HCT116 (cell line): ENCODE measurements at places on chromosomes 4 and X. TPM values are rescaled to one million over a fixed set of nuclear protein-coding genes. Genes with fewer than 3 reads are reported as not detected.

DNA sequence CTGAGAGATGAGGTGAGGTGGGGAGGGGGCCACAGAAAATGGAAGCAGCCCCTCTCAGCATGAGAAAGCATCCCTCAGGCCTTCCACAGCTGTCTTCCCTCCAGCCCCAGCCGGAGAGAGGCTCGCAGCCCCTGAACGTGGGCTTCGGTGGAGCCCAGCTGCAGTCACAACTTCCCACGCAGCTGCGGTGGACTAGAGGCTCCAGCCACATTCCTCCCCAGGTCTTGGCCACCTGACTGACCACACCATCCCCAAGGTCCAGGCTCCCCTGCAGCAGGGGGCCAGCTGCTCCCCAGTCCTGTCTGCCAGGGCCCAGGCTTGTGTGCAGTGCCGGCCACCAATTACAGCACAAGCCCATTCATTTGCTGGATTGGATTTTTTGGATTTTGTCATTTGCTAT, 212.3 kb upstream of the BCOR start:
- DNase-seq, result no peak

- DNase-seq, result no peak
Measured at GRCh38 chrX:95057341-95057740, 1383.3 kb downstream of the FAM133A start.

- DNase-seq, result no peak
Measured at GRCh38 chr4:26566133-26566532, 17.8 kb upstream of the TBC1D19 start.

DNA sequence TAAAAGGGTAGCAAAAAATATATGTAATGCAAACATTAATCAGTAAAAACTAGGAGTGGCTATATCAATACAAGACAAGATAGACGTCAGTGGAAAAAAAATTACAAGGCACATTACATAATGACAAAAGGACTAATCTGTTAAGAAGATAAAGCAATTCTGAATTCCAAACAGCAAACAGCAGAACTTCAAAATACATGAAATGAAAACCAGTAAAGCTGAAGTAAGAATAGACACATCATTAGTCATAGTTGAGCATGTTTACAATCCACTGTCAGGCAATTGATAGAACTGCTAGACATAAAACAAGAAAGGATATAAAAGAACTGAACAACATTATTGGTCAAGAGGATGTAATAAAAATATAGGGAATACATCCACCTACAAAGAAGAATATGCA, 12.2 kb downstream of the SULT1B1 start:
- DNase-seq, result no peak

GRCh38 chrX:47158781-47159180, 13.8 kb downstream of the RBM10 start:
- DNase-seq, result no peak

DNA sequence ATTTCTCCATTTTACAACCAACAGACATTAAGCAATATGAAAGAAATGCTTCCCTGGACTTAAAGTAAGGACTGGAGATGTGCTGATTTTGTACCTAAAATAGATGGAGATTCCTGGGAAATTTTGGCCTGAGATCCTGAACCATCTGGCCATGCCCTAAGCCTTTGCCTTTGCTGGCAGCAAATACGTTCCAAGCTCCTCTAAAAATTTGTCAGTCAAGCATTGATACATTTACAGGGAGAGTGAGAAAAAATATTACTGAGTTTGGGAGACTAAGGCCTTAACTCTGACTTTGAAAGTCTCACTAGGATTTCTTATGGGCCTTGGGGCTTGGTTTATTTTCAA, 63.9 kb downstream of the FHDC1 start:
- DNase-seq, result no peak

- peak; percentile 83 for DNase-seq
Measured at GRCh38 chr4:113645771-113646441, 115.6 kb downstream of the CAMK2D start.

DNA sequence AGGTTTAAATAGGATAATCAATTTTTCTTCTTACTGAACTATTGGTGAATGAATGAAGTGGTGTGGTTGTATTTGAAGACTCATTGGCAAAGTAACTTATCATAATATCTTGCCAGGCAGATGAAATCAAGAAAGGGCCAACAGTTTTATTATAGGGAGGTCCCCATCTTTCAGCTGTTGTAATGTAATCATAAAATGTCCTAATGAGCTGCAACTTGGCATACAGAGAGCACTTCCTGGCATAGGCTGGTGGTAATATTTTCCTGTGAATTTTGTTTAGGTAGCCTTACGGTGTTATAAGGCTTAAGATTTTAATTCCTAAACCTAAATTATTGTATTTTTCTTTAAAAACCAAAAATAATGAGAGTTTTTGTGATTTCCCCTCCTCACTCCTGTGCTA, 17.5 kb downstream of the FHIP1A start:
- DNase-seq, result no peak

DNA sequence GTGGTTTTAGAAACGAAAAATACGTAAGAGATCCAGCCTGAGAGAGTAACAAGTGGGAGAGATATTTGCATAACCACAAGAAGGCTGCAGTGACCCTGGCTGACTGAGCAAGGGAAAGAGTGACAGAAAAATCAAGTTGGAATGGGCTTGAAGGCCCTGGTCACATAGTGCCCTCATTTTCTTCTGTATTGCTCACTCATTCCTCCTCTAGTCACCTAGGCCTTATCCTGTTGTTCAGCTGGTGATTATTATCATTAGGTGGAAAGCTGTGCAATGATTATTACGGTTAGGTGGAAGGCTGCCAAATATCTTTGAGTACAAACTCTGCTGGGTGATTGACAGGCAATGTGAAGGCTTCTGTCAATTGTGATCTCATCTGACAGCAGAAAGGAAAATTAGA, 2384.1 kb downstream of the PCDH7 start:
- DNase-seq, result no peak

- DNase-seq, result no peak
Measured at GRCh38 chrX:106730401-106730800, 3.9 kb downstream of the RNF128 start.

DNA sequence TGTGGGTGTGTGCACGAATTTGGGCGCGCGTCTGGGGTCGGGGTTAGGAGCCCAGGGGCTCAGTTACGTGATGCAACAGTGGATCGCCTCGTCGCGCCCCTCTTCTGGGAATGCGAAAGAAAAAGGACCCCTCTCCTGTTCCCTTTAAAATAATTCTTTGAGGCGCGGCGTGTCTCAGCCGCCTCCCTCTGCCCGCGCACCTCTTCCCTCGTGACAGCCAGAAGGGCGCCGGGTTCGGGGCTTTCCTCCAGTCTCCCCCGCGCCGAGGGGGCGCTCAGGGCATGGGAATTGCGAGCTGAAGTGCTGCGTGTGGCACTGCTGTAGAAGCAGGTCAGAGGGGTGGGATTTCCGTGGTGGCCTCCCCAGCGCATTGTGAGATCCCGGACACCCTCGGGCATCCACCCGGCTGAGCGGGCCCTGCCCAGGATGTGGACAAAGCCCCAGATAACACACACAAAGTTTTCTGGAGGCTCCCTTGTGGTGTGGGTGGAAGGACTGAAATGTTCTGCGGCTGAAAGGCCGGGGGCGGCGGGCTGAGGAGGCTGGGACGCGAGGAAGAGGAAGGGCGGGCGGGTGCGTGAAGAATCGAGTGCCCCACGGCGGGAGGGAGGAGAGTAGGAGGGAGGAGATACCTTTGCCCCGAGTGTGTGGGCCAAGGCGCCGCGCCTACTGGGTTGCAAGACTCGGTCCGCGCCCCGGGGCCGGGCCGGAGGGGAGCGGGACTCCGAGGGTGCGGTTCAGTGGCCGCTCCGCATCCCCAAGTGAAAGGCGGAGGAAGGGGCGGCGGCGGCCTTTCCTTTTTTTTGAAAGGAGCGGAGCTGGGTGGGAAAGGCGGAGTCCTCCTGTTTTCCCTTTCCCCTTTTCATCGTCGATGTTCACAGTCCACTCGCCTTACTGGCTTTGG, 752 bp downstream of the SEPTIN11 start:
- DNase-seq, result no peak

DNA sequence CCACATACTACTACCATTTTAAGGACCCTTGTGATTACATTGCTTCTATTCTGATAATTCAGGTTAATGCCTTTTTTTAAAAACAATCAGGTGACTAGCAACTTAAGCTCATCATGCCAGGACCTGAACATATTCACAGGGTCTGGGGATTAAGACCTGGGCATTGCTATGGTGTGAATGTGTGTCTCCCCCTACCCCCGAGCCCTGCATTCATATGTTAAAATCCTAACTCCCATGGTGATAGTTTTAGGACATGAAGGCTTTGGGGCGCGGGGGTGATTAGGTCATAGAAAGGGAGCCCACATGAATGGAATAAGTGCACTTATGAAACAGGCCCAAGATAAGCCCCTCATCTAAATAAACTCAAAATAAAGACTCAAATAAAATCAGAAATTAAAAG, 734.4 kb upstream of the PABPC4L start:
- DNase-seq, result no peak

DNA sequence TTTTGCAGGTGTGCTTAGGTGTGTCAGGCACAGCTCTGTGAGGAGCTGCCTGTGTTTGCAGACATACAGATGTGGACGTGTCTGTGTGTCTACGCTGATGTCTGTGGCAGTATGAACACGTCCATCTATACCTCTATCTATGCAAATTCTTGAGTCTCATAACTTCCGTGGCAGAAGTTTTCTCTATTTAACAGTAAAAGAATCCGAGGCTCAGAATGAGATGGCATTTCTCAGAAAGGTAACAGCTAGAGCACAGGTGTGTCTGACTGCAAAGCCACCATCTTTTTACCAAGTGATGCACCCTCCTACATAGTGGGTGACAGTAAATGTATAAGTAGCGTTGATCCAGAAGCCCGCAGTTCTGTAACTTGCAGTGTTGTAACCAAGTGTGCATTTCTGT, 39.9 kb upstream of the CYP4V2 start:
- DNase-seq, result no peak

DNA sequence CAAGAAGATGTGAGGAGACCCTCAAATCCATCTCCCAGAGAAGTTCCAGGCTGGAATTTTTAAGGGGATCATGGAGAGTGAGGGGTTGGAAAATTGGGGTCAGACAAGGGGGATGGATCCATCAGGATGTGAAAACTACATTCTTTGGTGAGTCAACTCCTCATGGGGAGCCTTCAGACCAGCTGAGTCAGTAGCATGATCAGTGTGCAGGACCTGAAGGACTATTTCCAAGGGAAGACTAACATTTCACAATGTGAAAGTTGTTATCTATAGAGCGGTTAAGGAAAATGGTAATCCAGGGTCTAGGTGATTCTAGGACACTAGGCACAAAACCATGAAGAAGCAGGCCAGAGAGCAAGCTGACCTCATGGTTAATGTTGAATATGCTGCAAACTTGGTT, 38.6 kb upstream of the CEP135 start:
- no peak for DNase-seq

GRCh38 chr4:53917729-53918128, 146.7 kb downstream of the CHIC2 start:
- DNase-seq, result no peak

DNA sequence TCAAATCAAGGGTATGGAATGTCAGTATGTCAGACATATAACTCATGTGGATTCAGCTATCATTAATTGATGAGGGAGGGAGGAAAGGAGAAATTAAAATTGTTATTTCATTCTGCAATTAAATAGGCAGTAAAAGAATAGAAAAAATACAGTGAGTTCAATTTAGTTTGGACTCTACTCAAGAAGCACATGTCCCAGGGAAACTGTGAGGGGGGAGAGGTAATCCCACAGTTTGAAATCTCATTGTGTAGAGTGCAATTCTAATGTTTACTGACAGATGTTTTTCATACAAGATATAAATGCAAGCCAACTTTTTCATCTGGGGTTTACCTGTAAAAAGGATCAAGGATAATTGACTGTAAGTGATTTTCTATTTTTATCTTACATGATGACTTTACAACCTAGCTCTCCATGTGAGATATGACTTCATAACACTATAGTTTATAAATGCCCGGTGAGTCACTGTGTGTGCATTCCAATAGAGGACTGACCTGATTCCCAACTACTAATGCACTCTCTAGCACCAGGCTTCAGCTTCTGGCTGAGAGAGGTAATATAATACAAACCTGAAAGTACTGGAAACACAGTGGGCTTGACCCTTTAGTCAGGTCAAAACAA, 35.2 kb upstream of the SCD5 start:
- no peak for DNase-seq

ARX gene
- 0.22 TPM for total RNA-seq

GBA3 gene
- not detected for total RNA-seq

SHROOM2 gene
- total RNA-seq, result 5.3 TPM

GAGE12H gene
- not detected for total RNA-seq

IQCM gene
- total RNA-seq, result 0.20 TPM

CSAG3 gene
- total RNA-seq, result 44.1 TPM

HSFX4 gene
- not detected for total RNA-seq

CTPS2 gene
- 9.6 TPM for total RNA-seq

CXorf49 gene
- total RNA-seq, result not detected

PDLIM3 gene
- 11.5 TPM for total RNA-seq

CT45A10 gene
- not detected for total RNA-seq
